Nasal cavity respiratory epithelium epithelial cell of viscerocranial mucosa (primary cell): ENCODE measurements at places on chromosomes 16 and 17. TPM values are rescaled to one million over a fixed set of nuclear protein-coding genes. Genes with fewer than 3 reads are reported as not detected.

CCDC47 gene
- total RNA-seq, result 142 and 214 TPM in 2 replicates

KCNJ2 gene
- under 0.01 and 2.7 TPM in 2 replicates for total RNA-seq

FAM20A gene
- 0.93 TPM in 1 of 2 replicates, not detected in the other for total RNA-seq

NPIPA3 gene
- 0.34 and 1.1 TPM in 2 replicates for total RNA-seq

PRPSAP2 gene
- 46.4 and 50.6 TPM in 2 replicates for total RNA-seq

SLX4 gene
- 3.4 and 5.3 TPM in 2 replicates for total RNA-seq

IL21R gene
- total RNA-seq, result not detected in 2 replicates

ITGAL gene
- under 0.01 TPM in 1 of 2 replicates, not detected in the other for total RNA-seq

HP gene
- under 0.01 TPM in 1 of 2 replicates, not detected in the other for total RNA-seq

FN3KRP gene
- total RNA-seq, result 16.7 and 20.4 TPM in 2 replicates

MPRIP gene
- 147 and 185 TPM in 2 replicates for total RNA-seq

CNTNAP4 gene
- total RNA-seq, result under 0.01 TPM in 1 of 2 replicates, not detected in the other

CFAP52 gene
- 0.07 TPM in 1 of 2 replicates, not detected in the other for total RNA-seq

ITGAX gene
- total RNA-seq, result under 0.01 TPM in 1 of 2 replicates, not detected in the other
